Hematopoietic multipotent progenitor cell treated with erythropoietin and hydrocortisone succinate and interleukin-3 and kit ligand, for 15 days (in vitro differentiated cells): ENCODE measurements at places on chromosomes 3 and 15.

- no peak for DNase-seq
Observed at GRCh38 chr15:63258658-63259057, 18.7 kb upstream of the APH1B start.

DNA sequence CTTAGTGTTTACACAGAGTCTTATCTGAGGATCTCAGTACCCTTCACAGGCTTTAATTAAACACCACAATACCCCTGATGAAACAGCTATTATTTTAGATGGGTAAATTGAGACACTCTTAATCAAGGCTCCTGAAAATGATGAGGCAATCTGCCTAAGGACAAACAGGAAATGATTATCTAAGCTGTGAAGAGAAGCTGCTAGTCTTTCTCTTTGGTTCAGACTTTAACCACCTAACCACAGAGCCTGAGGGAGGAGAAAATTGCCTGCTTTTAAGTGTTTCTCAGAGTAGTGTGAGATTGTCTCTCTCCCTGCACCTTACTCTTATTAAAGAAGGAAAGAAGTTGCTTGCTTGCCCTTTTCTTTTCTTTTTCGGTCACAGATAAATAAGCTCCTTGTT, 364.3 kb upstream of the ADAMTS9 start:
- no peak for DNase-seq

DNA sequence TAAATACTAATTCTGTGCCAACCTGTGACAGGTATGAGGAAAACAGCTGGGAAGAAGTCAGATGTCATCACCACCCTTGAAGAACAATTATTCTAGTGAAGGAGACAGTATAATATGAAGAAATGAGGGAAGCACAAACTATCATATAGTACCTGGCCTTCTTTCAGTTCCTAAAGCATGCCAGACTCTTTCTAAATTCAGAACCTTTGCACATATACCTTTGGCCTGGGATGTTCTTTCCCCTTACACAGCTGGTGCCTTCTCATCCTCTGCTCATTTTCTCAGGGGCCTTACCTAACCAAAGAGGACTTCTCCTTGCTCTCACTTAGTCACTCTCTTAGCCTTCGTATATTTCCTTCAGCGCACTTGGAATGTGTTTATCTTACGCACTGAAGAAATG, 19.0 kb downstream of the ATOSA start:
- DNase-seq, result no peak

- DNase-seq, result no peak
Observed at GRCh38 chr3:13229273-13229949, 156.2 kb upstream of the IQSEC1 start.

DNA sequence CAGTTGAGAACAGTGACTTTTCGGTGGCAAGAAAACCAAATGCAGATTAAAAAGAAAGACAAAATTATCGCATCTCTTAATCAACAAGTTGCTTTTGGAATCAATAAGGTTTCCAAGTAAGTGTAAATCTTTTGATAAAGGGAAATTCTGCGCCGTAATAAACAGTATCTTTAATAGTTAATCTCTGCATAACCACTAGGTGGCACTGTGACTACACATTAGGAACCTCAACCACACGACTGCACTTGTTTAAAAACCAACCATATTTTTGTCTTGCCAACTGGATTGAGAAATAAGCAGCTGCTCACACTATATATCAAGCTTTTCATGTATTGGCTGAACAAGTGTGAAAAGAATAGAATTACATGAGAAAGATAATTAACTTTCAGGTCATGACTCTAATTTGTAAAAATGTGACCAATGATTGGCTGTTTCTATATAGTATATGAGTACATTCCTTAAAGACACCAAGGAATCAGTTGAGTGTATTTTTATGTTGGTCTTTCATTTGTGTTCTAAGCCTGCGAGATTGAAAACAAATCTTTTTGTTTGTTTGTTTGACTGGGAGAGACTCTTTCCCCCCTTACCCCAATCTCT, 72.7 kb downstream of the DZIP3 start:
- DNase-seq, result peak; percentile 75

DNA sequence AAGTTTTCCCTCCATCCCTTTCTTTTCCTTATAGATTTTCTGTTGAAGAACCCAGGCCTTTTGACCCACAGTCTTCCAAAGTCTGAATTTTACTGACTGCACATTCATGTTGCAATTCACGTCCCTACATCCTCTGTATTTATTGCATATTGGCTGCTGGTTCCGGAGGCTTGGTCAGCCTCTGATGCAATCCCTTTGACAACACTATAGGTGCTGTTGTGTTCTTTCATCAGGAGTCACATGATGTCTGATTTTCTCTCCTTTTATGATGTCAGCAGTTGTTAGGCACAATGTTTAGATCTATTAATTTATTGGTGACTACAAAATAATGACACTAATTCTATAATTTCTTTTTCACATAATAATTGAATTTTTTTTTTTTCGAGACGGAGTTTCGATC, 8.7 kb downstream of the CYP1A1 start:
- DNase-seq, result no peak

DNA sequence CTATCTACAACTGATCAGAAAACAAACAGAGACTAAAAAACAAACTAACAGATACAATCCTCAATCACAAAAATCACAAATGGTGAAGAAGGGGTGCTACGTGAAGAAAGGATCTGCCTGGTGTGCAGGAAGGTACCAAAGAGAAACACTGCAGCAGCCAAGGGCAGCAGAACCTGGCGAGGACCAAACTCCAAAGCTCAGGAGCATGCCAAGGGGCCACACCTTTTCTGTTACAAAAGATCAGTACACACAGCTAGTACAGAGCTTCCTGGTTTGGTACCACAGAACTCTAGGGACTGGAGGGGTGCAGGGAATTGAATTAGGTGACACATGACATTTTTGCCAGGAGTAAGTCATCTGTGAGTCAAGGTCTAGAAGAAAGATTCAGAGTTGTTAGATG, 107.4 kb upstream of the GRM7 start:
- DNase-seq, result no peak

DNA sequence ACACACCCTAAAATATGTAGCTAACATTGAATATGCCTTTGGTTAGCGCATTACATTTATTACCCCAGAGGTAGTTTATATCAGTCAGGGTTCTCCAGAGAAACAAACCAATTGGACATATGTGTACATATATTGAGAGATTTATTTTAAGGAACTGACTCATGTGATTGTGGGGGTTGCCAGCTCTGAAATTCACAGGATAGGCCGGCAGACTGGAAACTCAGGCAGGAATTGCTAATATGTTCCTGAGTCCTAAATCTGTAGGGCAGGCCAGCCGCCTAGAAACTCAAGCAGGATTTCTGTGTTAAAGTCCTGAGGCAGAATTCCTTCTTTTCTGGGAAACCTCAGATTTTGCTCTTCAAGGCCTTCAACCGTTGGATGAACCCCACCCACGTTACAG, 189.7 kb downstream of the CDIN1 start:
- DNase-seq, result no peak

DNA sequence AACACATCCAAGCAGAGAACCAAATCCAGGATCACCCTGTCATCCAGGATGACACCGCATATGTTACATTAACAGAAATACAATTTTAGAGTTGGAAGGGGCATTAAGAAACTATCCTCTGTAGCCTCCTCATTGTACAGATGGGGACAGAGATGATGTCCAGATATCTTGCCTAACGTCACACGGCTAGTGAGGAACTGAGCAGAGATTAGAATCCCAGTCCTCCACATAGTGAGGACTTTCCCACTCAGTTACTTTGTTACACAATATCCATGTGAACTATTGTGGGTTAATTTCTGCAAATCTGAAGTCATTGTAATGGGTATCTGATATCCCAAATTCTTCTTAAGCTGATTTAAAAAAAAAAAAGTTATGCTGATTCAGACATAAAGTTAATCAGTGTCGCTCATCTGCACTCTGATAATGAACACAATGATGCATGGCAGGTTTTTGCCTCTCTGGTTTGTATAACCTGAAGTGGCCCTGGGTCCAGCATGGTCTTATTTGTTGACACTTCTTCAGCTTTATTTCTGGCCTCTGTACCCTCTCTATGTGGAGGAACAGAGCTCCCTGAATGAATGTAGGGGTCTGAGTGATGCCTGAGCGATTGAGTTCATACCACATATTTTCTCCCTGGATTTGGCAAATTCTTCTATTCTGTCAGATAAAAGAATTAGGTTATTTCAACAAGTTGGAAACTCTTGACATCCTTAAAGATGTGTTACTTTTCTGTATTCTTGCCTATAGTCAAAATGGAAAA, 76.0 kb upstream of the LIMD1 start:
- no peak for DNase-seq

- no peak for DNase-seq
Observed at GRCh38 chr3:12982619-12983101, 90.6 kb downstream of the IQSEC1 start.

DNA sequence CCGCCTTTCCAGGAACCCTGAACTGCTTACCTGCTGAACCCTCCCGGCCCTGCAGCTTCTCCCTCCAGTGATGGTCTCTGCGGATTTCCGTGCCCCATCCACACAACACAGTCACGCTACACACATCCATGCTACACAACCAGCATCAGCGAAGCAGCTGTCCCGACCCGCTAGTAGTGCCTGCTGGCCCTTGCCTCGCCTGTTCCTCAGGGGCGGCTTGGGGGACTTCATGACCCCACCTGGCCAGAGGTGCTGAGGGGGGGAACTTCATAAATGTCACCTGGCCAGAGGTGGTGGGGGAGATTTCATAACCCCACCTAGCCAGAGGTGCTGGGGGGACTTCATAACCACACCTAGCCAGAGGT, 530 bp upstream of the TUBGCP5 start:
- DNase-seq, result no peak

DNA sequence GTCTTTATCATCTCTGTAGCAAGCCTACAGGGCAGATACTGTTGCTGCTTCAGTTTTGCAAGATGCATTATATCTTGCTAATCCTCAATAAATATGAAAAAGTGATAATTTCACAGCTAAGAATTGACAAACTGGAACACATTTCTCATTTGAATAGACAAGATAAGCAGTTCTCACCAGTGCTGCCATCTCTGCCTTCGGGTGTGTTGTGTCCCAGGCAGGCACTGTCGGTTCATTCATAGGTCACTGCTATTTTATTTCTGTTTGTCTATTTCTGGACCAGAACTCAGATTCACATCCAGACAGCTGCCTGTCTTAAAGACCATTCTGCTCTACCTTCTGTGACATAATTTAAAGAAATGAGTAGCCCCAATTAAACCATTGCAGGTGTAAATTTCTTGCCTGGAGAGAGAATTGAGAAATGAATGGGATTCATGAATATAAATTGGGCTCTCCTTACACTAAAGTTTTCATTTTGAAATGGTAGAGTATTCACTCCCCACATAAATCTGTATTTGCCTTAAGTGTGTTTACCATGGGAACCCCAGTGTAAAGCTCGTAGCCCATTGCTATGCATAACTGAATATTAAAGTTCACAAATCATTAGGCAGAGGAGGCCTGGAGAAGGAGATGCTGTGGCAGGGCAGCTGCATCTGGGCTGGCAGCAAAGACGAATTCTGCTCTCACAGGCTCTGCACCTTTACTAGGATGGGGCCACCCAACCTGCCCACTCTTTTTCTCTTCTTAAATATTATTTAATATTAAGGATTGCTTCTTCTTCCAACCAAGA, 149.9 kb downstream of the ARPP21 start:
- no peak for DNase-seq

- DNase-seq, result no peak
Observed at GRCh38 chr3:5185093-5185673, 2.3 kb upstream of the EDEM1 start.

GRCh38 chr3:157369727-157370421, 66.8 kb upstream of the PTX3 start:
- no peak for DNase-seq

GRCh38 chr3:98974442-98974841, 72.9 kb upstream of the DCBLD2 start:
- no peak for DNase-seq

DNA sequence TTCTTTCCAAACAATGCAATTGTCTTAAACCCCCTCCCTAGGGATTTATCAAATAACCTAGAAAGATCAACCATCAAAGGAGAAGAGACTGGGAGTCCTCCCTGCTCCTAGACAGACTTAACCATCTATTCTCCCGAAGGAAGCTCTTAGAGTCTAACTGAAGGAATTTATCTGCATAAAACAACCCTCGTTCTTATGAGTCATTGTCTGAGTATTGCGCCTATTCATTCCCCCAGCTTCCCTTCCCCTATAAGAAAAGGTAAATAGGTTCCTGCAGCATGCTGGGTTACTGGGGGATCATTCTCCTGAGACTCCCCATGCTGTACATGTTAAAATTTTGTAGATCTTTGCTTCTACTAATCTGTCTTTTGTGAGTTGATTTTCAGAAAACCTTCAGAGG, 412.7 kb downstream of the OCA2 start:
- DNase-seq, result no peak

GRCh38 chr3:150081084-150081483, 110.4 kb upstream of the PFN2 start:
- DNase-seq, result no peak

GRCh38 chr3:129016720-129017483, 15.8 kb downstream of the EFCC1 start:
- no peak for DNase-seq

GRCh38 chr3:52882377-52882776, 15.0 kb downstream of the STIMATE start:
- DNase-seq, result no peak

- DNase-seq, result no peak
Observed at GRCh38 chr3:64440498-64440897, 215.2 kb upstream of the PRICKLE2 start.

GRCh38 chr3:38039101-38039898, at the start of gene DLEC1:
Gene DLEC1, plus strand, starts transcription at chr3:38039208. Its CDS starts 18 bp downstream, at chr3:38039226.
- DNase-seq, result no peak

- DNase-seq, result no peak
Observed at GRCh38 chr3:8371960-8372463, 129.6 kb upstream of the LMCD1 start.

- peak; percentile 34 for DNase-seq
Observed at GRCh38 chr15:55319537-55320237, 665 bp downstream of the PIGB start.
